IMR-90 (cell line): ENCODE measurements at places on chromosomes 16 and 17. TPM values are rescaled to one million over a fixed set of nuclear protein-coding genes. Genes with fewer than 3 reads are reported as not detected.
A peak's percentile ranks its signal among the peaks of the same experiment; 100 is the strongest.

GRCh38 chr17:78694805-78695531, 87.1 kb downstream of the CYTH1 start:
- DNase-seq, result no peak

- DNase-seq, result no peak
Measured at GRCh38 chr16:49463529-49463928, 89.9 kb downstream of the C16orf78 start.

GRCh38 chr16:62050793-62051192, 14.6 kb upstream of the CDH8 start:
- DNase-seq, result no peak

GRCh38 chr17:67511012-67511411, 133.9 kb downstream of the PITPNC1 start:
- no peak for DNase-seq

DNA sequence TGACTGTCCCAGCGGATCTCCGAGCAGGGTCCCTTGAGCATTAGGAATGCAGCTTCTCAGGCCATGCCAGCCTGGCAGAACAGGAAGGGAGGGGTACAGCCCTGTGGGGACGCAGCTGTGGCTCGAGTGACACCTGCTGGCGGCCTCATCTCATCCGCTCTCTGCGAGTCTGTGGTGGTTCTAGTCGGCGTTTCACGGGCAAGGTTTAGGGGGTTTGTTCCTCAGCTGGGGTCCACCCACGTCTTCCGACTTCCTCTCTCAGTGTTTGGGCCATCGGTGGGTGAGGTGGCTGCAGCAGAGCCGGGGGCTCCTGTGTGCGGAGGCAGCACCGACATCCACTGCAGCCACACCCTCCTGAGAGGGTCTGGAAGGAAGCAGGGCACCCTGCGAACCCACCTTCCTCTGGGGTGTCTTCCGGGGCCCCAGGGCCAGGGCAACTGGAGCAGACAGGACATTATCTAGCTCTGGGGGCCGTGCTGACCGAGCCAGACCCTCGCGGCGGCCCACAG, 33.3 kb downstream of the JPH3 start:
- DNase-seq, result peak; percentile 19

DNA sequence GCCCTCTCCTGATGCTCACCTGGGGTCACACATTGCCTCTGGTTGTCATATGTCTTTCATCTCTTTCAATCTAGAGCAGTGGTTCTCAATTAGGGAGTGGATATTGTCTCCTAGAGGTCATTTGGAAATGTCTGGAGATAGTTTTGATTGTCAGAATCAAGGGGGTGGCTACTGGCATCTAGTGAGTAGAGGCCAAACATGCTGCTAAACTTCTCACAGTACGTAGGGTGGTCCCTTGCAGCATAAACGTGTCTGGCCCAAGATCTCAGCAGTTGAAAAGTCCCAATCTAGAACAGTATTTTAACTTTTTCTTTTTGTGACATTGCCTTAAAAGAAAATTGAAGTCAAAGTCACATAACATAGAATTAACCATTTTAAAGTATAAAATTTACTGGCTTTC, 30.5 kb upstream of the SLC5A10 start:
- DNase-seq, result no peak

- no peak for DNase-seq
Measured at GRCh38 chr17:60163108-60163784, 13.5 kb downstream of the CA4 start.

DNA sequence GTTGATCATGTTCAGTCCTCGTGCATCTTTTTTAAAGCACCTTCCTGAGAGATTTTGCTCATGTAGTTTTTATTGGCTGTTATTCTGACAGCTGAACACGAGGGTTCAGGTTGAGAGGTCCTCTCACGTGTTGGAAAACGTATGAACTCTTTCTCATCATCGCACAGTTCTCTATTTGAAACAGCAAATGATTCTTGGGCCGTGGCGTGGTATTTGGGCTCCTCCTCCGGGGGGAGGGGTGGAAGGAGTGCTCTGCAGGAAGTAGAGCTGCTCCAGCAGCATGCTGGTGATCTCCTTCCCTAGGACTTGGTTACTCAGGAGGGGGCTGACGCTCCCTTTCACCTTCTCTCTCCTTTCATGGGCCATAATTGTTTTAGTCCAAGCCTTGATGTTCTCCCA, 70.4 kb downstream of the KSR1 start:
- DNase-seq, result peak; percentile 61

DNA sequence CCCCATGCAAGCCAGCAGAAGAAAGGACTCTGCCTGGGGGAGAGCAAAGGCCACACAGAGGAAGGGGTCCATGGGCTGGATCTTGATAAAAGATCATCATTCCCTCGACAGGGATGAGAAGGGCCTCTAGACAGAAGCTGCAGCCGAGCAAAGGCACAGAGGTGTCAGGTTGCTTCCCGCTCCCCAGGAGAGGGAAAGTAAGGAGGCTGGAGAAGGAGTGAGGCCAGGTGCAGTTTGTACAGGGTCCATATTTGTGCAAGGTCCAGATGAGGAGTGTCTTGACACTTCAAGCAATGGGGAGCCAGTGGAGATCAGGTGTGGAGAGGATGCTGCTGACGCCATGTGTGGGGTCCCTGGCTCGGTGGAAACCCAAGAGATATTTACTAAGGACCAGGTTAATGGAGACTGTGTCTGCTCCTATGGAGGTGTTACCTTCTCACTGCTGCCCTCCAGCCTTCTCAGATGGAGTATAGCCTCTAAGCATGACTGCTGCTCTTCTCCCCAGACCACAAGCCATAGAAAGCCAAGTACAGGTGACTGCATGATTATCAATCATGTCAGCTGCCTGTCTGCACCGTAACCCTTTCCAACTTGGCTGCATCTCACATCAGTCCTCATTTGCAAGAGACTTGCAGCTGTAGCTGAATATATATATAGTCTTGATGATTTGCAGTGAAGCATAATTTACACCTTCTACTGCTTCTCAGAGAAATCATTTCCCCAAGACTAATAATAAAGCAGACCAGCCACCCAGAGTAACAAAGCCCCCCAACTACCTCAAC, 21.1 kb downstream of the GAS7 start:
- no peak for DNase-seq

GRCh38 chr17:29215717-29216116, 30.9 kb upstream of the CRYBA1 start:
- DNase-seq, result peak; percentile 55

GRCh38 chr16:28191364-28191960, 20.3 kb downstream of the XPO6 start:
- no peak for DNase-seq

- DNase-seq, result peak; percentile 2
Measured at GRCh38 chr17:55635253-55635914, 87.3 kb downstream of the TMEM100 start.

PAFAH1B1 gene
- total RNA-seq, result 121 and 127 TPM in 2 replicates

NOXO1 gene
- total RNA-seq, result not detected in 2 replicates

HOXB1 gene
- not detected in 2 replicates for total RNA-seq

NAGS gene
- total RNA-seq, result 0.28 and 0.54 TPM in 2 replicates

SHISA9 gene
- total RNA-seq, result under 0.01 TPM in 2 replicates

KRT33A gene
- not detected in 2 replicates for total RNA-seq

KRTAP4-9 gene
- not detected in 2 replicates for total RNA-seq
